ENCODE measurements at places on chromosomes 2 and 18.

- no peak for DNase-seq
Measured at GRCh38 chr2:170712653-170713542, 2.2 kb upstream of the SP5 start.

DNA sequence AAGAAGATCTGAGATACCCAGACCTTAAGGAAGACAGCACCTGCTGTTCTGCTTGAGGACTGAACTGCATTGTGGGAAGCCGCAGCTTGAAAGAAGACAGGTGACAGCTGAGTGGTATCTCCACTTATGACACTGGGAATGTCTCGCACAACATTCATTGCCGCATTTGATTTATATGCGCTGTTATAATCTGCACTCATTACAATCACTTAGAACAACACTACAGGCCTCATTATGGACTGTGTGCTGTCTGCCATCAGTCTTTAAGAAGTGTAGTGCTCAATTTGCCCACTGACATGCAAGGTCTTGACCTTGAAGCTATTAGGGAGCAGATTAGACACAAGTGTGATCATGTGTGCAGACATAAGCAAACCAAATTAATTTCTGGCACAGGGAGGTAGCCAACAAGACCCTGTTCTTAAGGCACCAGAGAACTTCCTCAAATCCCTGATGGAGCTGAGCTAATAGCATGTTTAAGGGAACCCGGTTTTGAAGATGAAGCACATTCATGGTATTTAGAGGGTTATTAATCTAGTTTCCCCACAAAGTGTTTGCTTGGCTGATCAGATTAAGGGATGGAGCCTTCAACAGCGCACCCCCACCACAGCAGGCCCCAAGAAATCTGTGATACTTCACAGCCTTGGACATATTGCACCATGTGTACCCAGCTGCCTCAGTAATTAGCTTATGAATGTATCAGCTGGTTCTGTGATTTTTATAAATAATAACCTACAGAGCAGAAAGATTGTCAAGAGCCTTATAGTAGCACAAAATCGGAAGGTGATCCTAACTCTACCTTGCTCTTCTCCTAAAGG, 146.8 kb downstream of the SATB2 start:
- DNase-seq: no peak

DNA sequence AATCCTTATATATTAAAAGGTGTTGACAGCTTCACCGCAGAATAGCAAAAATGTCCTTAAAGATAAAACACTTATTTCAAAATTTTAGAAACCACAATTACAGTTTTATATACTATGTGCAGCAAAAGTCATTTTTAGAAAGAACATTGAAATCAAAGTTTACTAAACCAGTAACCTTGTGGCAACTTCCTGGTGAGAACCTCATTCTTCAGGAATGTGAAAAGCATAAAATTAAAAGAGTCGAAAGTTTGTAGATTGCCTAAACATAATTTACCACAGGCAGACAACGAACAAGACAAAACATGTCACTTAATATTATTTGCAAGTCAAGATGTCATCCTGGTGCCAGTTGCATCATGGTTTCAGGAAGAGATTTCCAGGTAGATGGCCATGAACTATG, 108.3 kb upstream of the NRP2 start:
- no peak for DNase-seq

DNA sequence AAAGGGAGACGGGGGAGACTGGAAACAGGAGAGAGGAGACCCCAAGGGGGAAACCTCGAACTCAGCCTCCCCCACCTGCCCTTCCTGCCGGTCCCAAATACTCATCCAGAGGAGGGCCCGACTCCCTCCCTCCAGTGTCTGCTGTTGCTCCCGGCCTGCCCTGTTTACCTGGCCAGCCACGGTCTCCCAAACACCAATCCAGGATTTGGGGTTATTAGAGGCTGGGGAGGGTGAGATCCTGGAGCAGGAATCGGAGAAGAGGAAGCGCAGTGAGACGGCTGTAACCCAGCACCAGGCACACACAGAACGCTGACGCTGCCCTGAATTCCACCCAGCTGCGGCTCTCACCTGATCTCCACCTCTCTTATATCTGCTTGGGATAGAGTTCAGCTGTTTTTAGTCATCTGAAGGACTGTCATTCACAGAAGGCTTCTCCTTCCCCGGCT, 213.0 kb downstream of the TNS1 start:
- no peak for DNase-seq

DNA sequence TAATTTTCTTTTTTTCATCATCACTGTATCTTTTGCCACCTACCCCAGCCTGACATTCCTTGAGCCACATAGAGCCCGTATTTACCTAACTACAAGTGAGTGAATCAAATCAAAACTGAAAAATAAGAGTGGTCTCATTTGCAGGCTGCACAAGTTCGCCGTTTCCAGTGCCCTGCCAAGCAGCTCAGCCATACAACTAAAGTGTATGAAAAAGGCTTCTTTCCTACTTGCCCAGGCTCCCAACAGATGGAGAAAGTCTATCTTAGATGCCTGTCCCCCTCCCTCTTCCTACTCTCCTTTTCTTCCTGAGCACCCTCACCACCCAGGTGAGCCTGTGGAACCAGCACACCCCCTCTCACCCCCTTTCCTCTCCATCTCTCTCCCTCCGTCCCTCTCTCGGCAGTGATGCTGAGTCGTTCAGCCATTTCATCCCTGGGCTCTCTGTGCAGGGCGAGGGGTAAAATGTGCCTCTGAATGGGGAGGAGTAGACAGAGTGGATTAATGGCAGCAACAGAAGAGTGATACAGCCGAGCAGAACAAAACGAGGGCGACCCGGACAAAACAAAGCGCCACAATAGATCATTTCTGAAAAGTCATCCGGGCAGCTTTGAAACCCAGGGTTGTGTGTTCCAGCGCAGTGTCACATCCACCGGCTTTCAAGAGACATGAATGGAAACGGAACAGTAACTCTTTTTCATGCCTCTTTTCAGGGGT, 65.0 kb upstream of the POU3F3 start:
- no peak for DNase-seq

GRCh38 chr2:181241366-181241765, 215.8 kb upstream of the ITGA4 start:
- no peak for DNase-seq

DNA sequence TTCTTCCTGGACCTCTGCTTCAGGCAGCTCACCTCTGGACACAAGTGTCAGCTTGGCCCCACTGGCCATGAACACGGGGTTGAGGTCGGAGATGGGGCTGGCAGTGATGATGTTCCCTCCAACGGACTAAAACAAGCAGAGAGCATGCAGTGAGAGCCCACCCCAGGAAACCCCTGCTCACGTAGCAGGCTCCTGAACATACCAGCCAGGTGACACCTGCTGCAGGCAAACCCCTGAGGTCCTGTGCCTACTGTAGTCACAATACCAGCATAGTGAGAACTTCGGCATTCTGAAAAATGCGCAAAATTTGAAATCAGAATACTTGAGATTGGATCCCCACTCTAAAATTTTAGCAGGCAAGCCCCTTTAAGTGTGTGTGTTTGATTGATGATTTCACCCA, 32.9 kb downstream of the XDH start:
- no peak for DNase-seq

GRCh38 chr2:206616151-206616550, 26.1 kb upstream of the FAM237A start:
- no peak for DNase-seq
